ENCODE measurements at places on chromosomes 11 and 22.

- DNase-seq: no peak
Observed at GRCh38 chr22:25702040-25702439, 39.9 kb upstream of the MYO18B start.

- no peak for DNase-seq
Observed at GRCh38 chr11:32152821-32153220, 61.9 kb downstream of the RCN1 start.

GRCh38 chr22:48055185-48055584 is 1292.7 kb downstream of the TBC1D22A start:
- DNase-seq: no peak

DNA sequence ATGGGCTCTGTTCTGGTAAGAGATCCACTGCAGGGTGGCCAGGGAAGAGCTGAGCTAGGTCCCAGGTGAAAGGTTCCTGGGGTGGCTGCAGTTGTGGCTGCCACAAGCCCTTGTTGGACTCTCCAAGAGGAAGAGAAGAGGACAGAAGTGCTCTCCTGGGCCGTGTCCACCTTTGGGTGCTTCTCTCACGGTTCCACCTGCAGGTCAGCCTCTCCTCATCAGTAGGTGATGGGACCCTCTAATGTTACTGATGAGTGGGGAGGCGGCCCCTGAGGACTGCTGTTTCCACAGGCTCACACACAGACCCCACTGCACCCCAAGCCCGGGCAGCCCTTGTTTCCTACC is 804.9 kb downstream of the BRD1 start:
- no peak for DNase-seq

DNA sequence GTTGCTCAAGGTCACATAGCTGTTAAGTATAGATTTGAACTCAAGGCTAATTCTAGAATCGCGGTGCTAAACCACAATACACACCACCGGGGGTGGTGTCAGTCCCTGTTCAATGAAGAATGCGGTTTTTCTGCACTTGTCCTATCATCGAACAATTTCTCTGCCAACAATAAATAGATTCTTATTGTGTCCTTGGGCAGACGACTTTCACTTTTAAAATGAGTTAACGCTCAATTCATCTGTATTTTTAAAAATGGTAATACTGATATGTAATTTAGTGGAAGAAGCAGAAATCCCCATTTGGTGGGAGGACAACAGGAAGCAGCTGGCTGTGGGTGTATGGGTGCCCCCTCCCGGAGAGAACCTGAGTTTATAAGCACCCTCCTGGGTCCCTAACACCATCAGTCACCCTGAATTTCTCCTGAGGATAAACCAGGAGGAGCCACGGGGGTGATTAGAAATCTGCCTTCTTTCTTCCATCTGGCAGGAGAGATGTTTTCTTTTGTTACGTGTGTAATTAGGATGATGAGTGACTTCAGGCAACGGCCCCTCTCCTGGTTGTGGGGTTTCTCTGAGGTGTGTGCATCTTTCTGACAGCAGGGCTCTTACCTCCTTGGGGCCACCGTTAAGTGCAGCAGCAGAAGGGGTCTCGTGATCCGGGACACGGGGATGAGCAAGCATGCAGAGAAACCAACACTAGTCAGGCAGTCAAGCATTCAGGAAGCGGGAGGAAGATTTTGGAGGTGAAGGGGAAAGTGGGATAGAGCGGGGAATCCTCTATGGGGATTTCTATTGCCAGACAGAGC is 87.7 kb downstream of the GRAMD1B start:
- no peak for DNase-seq

GRCh38 chr11:19672586-19673206 is 39.9 kb upstream of the NAV2 start:
- DNase-seq: no peak

DNA sequence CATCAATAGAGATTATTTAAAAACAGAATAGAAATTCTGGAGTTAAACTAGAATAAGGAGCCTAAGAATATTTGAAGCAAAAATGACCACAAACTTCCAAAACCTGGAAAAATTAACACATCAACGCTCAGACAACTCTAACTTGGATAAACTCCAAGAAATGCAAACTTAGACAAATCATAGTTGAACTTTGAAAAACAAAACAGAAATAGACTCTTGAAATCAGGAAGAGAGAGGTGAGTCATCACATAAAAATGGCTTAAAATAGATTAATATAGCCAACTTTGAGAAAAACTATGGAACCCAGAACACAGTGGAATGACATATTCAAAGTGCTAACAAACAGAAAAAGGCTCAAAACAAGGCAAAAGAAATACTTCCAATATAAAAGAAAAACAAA is 974.2 kb downstream of the JRKL start:
- no peak for DNase-seq

DNA sequence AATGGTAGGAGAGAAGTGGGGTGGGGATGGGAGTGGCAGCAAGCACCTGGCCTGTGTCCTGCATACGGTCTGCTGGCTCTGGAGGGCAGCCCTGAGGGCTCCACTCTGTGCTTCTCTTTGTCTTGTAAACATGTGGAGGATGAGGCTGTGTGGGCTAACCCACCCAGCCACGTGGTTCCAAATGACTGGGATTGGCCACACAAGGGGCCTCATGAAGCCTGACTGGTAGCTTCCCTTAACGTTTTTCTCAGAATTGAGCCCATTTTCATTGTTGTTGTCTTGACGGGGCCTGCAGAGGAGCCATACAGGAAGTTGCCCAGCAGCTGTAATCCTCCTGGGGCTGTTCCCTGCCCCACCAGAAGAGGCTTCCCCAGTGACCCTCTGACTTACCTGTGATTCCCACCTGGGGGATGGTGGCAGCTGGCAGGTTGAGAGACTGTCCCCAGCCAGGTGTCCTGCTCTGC is 18.0 kb downstream of the DERL3 start:
- DNase-seq: no peak

- no peak for DNase-seq
Observed at GRCh38 chr22:28296452-28296851, 377.4 kb upstream of the PITPNB start.

- DNase-seq: peak; percentile 24
Observed at GRCh38 chr11:5737091-5737490, 843 bp downstream of the OR56B1 start.

DNA sequence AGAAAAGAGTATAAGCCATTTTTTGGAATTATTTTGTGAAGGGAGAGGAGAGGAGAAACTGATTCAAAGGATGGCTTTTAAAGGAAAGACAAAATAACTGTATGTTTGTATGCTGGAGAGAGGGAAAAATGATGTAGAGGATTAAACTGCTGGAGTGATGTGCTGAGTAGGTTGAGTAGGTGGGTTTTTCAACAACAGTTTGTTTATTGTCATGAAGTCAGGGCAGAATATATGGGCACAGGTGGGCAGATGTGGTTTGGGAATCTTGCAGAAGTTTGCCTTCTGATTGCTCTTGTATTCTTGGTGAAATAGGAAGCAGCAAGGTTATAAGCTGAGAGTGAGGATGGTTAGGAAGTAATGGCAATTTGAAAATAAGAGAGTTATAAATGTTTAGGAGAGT is 12.1 kb downstream of the SYT9 start:
- no peak for DNase-seq

DNA sequence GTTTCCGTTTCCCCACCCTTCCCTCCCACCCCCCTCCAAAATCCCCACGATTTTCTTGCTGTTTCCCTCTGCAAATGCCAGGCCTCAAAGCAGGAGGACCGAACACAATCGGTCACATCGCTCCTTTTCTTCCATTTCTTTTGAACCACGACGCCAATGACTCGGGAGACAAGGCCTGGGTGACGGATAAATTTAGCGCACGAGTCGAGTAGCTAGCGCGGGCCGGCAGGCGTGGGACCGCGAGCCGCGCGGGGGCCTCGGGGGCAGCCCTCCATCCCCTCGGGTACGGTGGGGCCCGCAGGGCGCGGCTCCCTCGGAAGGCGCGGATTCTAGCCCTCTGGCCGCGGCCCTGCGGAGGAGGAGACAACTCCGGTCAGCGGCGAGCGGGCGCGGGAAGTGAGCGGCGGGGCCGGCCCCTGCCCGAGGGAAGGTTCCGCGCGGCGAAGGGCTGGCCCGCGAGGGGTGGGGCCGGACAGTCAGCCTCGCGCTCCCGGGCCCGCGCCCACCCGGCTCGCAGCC is 414 bp downstream of the JOSD1 start:
- no peak for DNase-seq

- no peak for DNase-seq
Observed at GRCh38 chr11:131295986-131296385, 74.4 kb upstream of the NTM start.

GRCh38 chr11:57248780-57249383 is 11.8 kb upstream of the APLNR start:
- DNase-seq: peak; percentile 40

- no peak for DNase-seq
Observed at GRCh38 chr11:1050581-1051355, 14.2 kb upstream of the MUC6 start.

- no peak for DNase-seq
Observed at GRCh38 chr22:47786650-47787290, 1024.3 kb downstream of the TBC1D22A start.

DNA sequence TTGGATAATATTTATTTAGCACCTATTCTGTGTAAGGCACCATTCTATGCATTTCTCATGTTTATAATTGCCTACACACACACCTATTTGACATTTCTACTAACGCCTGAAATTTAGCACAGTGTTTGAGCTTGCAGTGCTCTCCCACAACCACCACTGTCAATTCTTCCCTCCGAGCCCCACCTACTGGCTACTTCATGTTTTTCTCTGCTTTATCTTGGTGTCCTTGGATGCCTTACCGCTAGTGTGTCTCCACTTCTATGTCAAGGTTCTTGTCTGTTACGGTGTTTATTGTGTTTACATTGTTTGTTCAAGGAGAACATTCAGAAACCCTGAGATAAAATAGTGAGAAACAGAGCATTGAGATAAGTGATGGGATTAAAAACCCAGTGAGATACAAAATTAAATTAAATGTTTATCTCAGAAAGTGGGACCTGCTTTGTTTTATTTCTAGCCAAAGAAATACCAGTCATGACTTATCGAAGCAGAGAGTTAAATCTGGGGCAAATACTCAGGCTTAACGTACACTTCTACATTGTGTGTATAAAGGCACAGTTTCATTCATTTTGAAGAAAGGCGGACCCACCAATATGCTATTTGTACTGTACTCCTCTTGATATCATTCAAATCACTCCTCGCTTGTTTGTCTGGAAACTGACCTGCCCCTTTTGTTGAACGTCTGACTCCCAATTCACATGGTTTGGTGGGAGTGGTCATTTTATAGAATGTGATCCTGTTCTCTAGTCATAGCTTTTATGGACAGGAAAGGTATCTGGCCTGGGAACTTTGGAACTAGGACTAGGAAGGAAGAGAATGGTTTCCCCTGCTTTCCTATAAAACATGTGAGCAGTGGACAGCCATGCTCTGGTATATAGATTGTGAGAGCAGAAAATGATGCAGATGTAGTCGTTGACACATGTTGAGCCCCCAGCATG is 39.2 kb upstream of the SLC36A4 start:
- DNase-seq: no peak

- DNase-seq: peak; percentile 40
Observed at GRCh38 chr11:64996710-64997380, at the start of gene BATF2. Gene BATF2 (minus strand): TSS chr11:64996971. CDS start chr11:64996914, 57 bp downstream.

DNA sequence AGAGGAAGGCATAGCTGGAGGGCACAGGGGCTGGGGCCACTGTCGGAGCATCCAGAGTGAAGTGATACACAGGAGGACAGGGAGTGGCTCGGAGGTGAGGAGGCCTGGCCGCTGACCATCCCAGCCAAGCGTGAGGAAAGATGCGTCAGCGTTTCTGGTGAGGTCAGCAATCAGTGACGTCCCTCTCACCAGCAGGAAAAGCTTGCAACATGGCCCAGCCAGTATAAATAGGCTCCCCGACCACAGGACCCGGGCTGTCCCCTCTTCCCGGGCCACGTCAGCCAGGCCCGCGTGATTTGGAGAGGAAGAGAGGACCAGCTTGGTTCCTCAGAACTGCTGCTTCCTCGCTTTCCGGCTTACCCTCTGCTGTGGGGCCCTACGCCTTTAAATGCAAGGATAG is 4.2 kb upstream of the OSM start:
- DNase-seq: no peak

DNA sequence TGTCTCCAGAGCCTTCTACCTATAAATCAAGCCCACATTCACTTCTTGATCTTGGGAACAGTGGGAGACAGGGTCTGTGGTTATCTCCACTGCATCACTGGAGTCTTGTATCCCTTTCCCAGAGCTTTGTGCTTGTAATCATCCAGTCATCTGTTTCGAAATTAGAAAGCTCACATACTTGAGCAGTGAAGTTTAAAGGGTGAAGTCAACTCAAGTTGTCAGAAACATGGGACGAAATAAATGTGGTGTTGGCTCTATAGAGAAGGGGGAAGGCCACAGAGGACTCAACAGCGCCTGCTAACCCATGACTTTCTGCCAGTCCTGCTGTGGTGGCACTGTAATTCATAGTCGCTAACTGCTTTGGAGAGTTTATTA is 197.5 kb downstream of the DBX1 start:
- DNase-seq: no peak

DNA sequence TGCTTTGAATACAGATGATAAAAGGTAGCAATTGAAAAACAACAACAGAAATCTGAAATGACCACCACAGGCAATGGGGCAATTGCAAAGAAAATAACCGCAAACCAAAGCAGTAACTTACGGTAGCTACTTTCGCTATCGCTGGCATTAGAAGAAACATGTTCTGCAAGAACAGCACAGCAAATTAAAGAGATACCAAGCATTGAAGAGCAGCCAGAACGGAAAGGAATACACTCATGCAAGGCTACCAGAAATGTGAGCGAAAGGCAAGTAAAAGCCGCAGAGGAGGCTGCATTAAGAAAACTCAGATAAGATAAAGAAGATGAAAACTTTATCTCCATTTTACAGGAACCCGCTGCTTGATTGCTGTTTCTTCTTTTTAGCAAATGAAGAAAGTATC is 194.1 kb upstream of the CCDC90B start:
- no peak for DNase-seq

DNA sequence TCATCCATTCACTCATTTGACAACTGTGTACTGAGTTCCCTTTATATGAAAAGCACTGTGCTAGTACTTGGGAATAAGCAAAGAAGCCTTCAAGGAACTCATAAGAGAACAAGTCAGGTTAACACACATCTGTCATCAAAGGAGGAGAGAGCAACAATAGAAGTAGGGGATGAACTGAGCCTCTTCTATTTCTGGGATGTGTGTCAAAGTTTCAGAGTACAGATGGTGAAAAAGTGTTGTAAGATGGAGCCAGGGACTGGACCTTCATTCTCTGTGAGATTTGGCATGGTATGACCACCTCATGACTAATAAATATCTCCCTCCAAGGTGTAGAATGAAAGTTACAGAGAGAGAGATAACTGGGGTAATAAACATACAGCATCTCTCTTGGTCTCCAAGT is 349.8 kb upstream of the PLET1 start:
- no peak for DNase-seq

GRCh38 chr11:830295-831117 is 2.2 kb upstream of the CD151 start:
- DNase-seq: no peak

GRCh38 chr11:89625171-89625570 is 84.9 kb upstream of the TRIM77 start:
- no peak for DNase-seq

- peak; percentile 85 for DNase-seq
Observed at GRCh38 chr11:77107950-77108349, 5.3 kb downstream of the OMP start.

GRCh38 chr11:91248199-91248807 is 976.3 kb upstream of the FAT3 start:
- peak; percentile 30 for DNase-seq
